ENCODE measurements at places on chromosomes 12 and 14. TPM values are rescaled to one million over a fixed set of nuclear protein-coding genes. Genes with fewer than 3 reads are reported as not detected.

GPRC5D gene
- not detected for total RNA-seq

CCDC196 gene
- not detected for total RNA-seq

CACNA2D4 gene
- 1.5 TPM for total RNA-seq

ADIPOR2 gene
- total RNA-seq, result 185 TPM

TDRD9 gene
- total RNA-seq, result not detected

JPH4 gene
- total RNA-seq, result not detected

GRCh38 chr14:101187816-101188570 is 284.5 kb upstream of the RTL1 start:
- DNase-seq, result peak; percentile 4

DNA sequence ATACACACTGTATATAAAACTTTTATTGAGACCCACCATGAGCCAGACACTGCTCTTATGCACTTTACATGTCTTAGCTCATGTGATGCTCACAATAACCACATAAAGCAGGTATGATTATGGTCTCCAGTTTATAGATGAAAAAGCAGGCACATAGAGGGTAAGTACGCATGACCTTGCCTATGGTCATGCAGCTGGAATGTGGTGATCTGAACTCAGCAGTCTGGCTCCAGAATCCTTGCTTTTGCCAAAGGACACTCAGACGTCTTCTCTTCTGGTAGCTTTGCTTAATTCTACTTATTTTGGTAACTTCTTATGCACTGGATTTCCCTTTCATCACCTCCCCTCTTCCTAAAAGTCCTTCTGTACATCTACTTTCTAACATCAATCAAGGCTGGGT is 103.3 kb upstream of the CRY1 start:
- DNase-seq, result no peak

- DNase-seq, result peak; percentile 73
Measured at GRCh38 chr14:59688224-59689170, 111.9 kb upstream of the CCDC175 start.

- peak; percentile 58 for DNase-seq
Measured at GRCh38 chr12:106760184-106760531, 14.3 kb upstream of the RIC8B start.

GRCh38 chr14:92012121-92012748 is 27.6 kb downstream of the TRIP11 start:
- DNase-seq, result no peak

GRCh38 chr14:70857496-70857890 is 48.2 kb upstream of the MAP3K9 start:
- no peak for DNase-seq

DNA sequence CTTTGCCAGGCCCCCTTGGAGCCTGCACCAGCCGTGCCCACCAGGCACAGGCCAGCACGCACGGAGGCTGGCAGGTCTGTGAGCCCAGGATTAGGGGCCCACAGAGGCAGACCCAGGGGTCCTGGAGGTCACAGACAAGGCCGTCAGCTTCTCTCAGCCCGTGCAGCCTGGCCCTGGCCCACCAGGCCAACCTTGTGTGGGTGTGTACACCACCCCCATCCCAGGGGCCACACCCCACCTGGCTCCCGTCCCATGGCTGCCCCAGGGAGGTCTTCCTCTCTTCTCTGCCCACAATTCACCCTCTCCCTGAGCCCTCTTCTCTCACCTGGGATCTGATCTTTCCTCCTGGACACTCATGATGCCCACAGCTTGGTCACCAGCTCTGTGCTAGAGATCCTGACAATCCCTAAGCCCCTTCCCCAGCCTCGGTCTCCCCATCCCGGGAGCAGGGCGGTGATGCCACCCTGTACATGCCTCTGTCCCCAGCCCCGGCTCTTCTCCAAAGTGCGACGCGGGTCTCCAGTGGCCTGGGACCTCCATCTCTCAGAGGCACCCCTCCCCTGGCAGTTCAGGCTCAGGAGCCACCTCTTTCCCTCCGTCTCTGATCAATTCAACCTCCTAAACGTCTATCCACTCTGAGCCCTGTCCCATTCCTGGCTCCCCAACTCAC is 31.1 kb upstream of the GPR132 start:
- DNase-seq, result no peak

GRCh38 chr14:68922201-68922621 is 56.9 kb downstream of the ACTN1 start:
- no peak for DNase-seq

DNA sequence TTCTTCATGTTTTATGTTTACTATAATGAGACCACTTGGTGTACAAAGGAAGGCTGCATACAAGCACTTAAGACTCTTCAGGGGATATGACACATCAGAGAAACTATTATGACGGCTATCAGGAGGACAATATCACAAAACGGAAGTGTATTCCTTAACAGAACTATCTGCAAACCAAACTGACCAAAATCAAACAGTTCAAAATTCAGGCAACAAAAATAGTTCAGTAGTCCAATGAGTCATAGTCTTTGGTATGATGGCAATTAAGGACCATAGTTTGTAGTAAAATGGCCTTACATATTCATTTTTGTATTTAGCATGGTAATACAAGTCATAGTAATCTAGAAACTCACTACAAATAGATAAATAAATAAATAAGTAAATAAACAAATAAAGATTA is 1638.7 kb upstream of the SEL1L start:
- DNase-seq, result no peak

DNA sequence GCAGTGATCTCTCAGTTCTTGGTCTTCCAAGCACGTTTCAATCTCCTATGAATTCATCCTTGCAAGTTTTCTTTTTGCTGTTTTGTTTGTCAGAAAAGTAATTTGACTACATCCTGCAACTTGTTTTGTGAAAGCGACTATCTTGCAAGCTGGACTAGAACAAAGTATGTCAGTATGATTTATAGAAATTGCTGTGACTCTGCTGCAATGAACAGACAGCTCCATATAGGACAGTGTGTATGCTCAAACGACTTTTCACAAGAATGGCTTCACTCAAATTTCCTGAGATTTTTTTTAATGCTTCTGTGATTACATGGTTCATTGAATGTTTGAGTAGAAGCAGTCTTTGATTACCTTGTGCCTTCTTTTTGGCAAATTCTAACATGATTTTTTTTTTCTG is 123.5 kb upstream of the TRHDE start:
- no peak for DNase-seq

DNA sequence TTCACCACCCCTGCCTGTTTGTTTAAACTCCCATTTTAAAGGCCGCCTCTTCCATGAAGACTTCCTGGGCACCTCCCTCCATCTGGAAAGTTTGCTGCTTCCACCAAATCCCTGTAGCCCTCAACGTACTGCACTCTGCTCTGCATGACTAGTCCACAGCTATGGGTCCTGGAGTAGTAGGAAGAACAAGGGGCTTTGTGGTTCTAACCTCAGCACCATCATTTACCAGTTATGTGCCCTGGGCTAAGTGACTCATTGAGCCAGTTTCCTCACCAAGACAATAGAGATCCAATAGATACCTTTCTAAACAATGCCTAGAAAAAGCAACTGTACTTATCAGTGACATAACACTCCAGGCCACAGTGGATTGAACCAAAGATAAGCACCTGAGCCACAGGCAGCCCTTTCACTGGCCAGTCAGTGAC is 8.5 kb upstream of the LTBP2 start:
- no peak for DNase-seq

- no peak for DNase-seq
Measured at GRCh38 chr12:71214511-71215285, 56.9 kb upstream of the TSPAN8 start.
